Vein endothelial cell (primary cell): ENCODE measurements at places on chromosomes 3 and 15. TPM values are rescaled to one million over a fixed set of nuclear protein-coding genes. Genes with fewer than 3 reads are reported as not detected.

Gene REC114
- total RNA-seq: not detected in 2 replicates

Gene GPR171
- total RNA-seq: not detected in 2 replicates

Gene CD96
- total RNA-seq: not detected in 2 replicates

Gene CERS3
- total RNA-seq: not detected in 2 replicates

Gene TFDP2
- 33.6 and 65.0 TPM in 2 replicates for total RNA-seq

Gene CISH
- 0.33 and 0.48 TPM in 2 replicates for total RNA-seq

Gene NR1I2
- 0.38 TPM in 1 of 2 replicates, not detected in the other for total RNA-seq

Gene ERC2
- total RNA-seq: 1.9 and 2.3 TPM in 2 replicates

Gene CSPG4
- 0.19 and 0.33 TPM in 2 replicates for total RNA-seq

Gene B3GALNT1
- total RNA-seq: 10.1 and 21.2 TPM in 2 replicates

Gene ZIC1
- total RNA-seq: not detected in 2 replicates

Gene XCR1
- not detected in 2 replicates for total RNA-seq

Gene SPINK8
- not detected in 2 replicates for total RNA-seq

Gene LRRC31
- not detected in 2 replicates for total RNA-seq

Gene LMCD1
- total RNA-seq: 25.2 and 25.8 TPM in 2 replicates

Gene LPCAT4
- total RNA-seq: 9.8 and 10.1 TPM in 2 replicates

Gene CPOX
- total RNA-seq: 14.3 and 15.7 TPM in 2 replicates

Gene SPTBN5
- 3.9 and 15.2 TPM in 2 replicates for total RNA-seq
